Suprapubic skin (tissue), 4 donors: ENCODE measurements at places on chromosomes 16 and 17. TPM values are rescaled to one million over a fixed set of nuclear protein-coding genes. Genes with fewer than 3 reads are reported as not detected.

The TMEM114 gene
- not detected for total RNA-seq

- peaks cover 25% of the 10 kb centered on the region for H3K4me1 ChIP-seq
- DNase-seq: no peak
- no peaks in the 10 kb centered on the region for H3K36me3 ChIP-seq
- H3K27ac ChIP-seq: no peak overlapping the region
- peak overlapping the region; percentile 55 for H3K4me3 ChIP-seq
Observed at GRCh38 chr17:45783593-45784292, 377 bp upstream of the CRHR1 start.

GRCh38 chr17:29091606-29092289, 48.8 kb downstream of the PIPOX start:
- DNase-seq: no peak
- H3K27me3 ChIP-seq: no peaks in the 10 kb centered on the region
- no peak overlapping the region for H3K4me3 ChIP-seq

- H3K27ac ChIP-seq: no peak overlapping the region
- H3K36me3 ChIP-seq: peaks cover 64% of the 10 kb centered on the region
- H3K4me3 ChIP-seq: no peak overlapping the region
- no peaks in the 10 kb centered on the region for H3K27me3 ChIP-seq
Observed at GRCh38 chr16:67128417-67128816, 18.7 kb downstream of the PHAF1 start.

The ZNF263 gene
- total RNA-seq: 56.3 TPM

DNA sequence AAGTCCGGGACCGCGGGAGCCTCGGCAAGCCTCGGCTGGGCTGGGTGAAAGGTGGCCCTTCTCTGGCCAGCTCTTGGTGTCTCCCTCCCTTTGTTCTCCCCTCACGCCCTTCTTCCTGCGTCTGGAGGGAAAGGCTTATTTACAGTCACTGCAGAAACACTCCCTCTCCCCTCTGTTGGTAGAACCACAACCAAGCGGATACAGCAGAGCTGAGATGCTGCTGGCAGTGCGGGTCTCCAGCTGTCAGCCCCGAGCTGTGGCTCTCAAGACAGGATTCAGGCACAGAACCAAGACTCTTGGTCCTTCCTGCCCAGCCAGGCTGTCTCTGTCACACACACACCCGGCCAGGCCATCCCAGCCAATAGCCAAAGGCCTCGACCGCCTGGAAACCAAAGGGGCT, 133.3 kb downstream of the ENGASE start:
- H3K27ac ChIP-seq: no peak overlapping the region
- no peak for DNase-seq
- H3K4me1 ChIP-seq: no peaks in the 10 kb centered on the region
- peaks cover 96% of the 10 kb centered on the region for H3K27me3 ChIP-seq

DNA sequence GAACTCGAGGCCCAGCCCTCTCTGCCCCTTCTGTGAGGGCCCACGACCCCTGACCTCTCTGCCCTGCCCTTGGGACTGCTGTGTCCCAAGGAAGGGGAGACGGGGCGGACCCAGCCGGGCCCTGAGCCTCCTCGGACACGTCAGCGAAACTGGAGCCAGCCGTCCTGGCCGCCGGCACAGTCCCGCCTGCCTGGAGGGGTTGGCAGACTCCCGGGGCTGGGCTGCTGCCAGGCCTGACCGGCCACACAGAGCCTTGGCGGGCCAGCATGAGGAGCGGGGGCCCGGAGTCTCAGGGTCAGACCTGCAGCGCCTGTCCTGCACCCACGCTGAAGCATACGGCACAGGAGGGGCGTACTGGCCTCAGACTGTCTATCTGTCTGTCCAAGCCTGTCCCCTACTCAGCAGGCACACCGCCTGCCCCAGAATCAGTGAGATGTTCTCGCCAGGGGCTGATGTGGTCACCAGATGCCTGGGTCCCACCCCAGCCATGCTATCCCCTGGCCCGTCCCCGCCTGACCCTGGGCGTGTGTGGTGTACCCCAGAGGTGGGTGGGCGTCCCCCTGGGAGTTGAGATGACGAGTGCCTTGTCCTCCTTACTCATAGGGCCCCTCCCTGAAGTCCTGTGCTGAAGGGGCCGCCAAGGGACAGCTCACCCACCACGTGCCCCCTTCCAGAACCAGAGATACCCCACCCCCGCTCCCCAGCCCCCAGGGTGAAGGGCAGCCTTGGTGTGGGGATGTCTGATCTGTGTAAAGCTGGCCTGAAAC, 4.7 kb downstream of the VASN start:
- no peaks in the 10 kb centered on the region for H3K27me3 ChIP-seq
- DNase-seq: peak; percentile 95
- H3K4me3 ChIP-seq: peak overlapping the region; percentile 26
- H3K36me3 ChIP-seq: peaks cover 9% of the 10 kb centered on the region
- H3K4me1 ChIP-seq: peaks cover 89% of the 10 kb centered on the region
- H3K27ac ChIP-seq: peak overlapping the region; percentile 87
